ENCODE measurements at places on chromosomes 7 and 10. TPM values are rescaled to one million over a fixed set of nuclear protein-coding genes. Genes with fewer than 3 reads are reported as not detected.
A peak's percentile ranks its signal among the peaks of the same experiment; 100 is the strongest.

GRCh38 chr7:150958597-150958996 lies 19.5 kb downstream of the KCNH2 start:
- no peaks in the 10 kb centered on the region for H3K27me3 ChIP-seq
- H3K4me1 ChIP-seq, result no peaks in the 10 kb centered on the region
- H3K4me3 ChIP-seq, result no peak overlapping the region
- DNase-seq, result no peak
- no peak overlapping the region for H3K27ac ChIP-seq

GRCh38 chr10:123262456-123262855 lies 108.3 kb downstream of the BUB3 start:
- no peaks in the 10 kb centered on the region for H3K4me1 ChIP-seq
- no peak overlapping the region for H3K4me3 ChIP-seq
- no peaks in the 10 kb centered on the region for H3K36me3 ChIP-seq
- H3K27ac ChIP-seq, result no peak overlapping the region
- no peak for DNase-seq

GRCh38 chr7:41107330-41107937 lies 595.5 kb downstream of the INHBA start:
- no peak overlapping the region for H3K27ac ChIP-seq
- H3K36me3 ChIP-seq, result no peaks in the 10 kb centered on the region
- H3K4me1 ChIP-seq, result no peaks in the 10 kb centered on the region
- no peaks in the 10 kb centered on the region for H3K27me3 ChIP-seq
- peak; percentile 19 for DNase-seq

GRCh38 chr7:48259463-48260280 lies 88.4 kb downstream of the ABCA13 start:
- H3K4me1 ChIP-seq, result no peaks in the 10 kb centered on the region
- H3K36me3 ChIP-seq, result no peaks in the 10 kb centered on the region
- H3K4me3 ChIP-seq, result no peak overlapping the region
- no peak for DNase-seq

- H3K4me1 ChIP-seq, result no peaks in the 10 kb centered on the region
- H3K36me3 ChIP-seq, result no peaks in the 10 kb centered on the region
- H3K4me3 ChIP-seq, result no peak overlapping the region
- no peaks in the 10 kb centered on the region for H3K27me3 ChIP-seq
- no peak for DNase-seq
- no peak overlapping the region for H3K27ac ChIP-seq
Observed at GRCh38 chr10:112141292-112141691, 42.3 kb downstream of the GPAM start.

- no peaks in the 10 kb centered on the region for H3K4me1 ChIP-seq
- H3K4me3 ChIP-seq, result no peak overlapping the region
Observed at GRCh38 chr10:89171263-89171872, 35.7 kb downstream of the CH25H start.

- H3K4me1 ChIP-seq, result no peaks in the 10 kb centered on the region
- no peaks in the 10 kb centered on the region for H3K36me3 ChIP-seq
- H3K27me3 ChIP-seq, result no peaks in the 10 kb centered on the region
- no peak overlapping the region for H3K27ac ChIP-seq
Observed at GRCh38 chr7:147586526-147586925, 1004.0 kb upstream of the C7orf33 start.

GRCh38 chr7:116591202-116592040 lies 66.6 kb downstream of the CAV1 start:
- no peak for DNase-seq
- no peak overlapping the region for H3K4me3 ChIP-seq

DNA sequence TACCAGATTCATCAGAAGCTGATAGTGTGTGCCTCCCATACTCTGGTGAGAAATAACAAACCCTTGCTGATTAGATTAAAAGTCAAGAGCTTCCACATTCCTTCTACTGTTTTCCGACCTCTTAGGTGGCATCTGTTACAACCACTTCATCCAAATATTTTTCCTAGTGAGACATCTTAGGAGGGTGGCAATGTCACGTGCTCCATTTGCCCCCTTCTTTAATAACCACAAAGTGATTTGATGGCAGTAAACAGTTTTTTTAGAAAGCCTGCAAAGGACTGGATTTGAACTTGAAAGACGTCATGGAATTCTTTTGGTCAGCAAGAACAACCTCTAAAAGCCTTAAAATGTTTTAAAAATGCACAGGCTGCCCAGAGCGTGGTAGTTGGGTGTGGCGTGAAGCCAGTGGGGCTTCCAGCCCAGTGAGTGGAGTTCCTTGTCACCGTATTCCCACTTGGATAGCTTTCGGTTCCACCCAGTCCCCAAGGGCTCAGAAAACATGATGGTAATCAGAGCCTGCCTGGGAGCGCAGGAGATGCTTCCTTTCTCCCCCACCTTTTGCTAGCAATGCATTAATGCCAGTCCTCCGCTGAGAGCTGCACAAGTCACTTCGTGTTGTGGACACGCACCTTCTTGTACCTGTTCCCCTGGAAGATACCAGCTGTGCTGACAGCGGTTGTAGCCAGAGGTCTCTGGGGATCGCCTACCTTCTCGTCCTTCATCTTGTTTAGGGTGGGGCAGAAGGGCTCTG lies 256.4 kb downstream of the KIAA1217 start:
- peaks cover 4% of the 10 kb centered on the region for H3K4me1 ChIP-seq
- H3K36me3 ChIP-seq, result no peaks in the 10 kb centered on the region
- no peaks in the 10 kb centered on the region for H3K27me3 ChIP-seq

DNA sequence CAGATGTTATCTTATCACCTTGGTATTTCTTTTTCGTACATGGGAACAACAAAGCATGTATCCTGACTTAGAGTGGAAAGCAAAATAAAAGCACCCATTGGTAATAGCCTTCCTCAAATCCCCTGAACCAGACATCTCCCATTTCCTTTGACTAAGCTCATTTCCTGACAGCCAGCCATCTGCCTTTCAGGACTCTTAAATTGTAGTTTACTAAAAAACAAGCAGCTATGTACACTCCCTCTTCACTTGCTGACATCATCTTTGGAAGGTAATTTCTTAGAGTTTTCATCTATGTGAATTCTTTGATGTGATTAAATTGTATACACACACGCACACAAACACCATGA lies 40.7 kb downstream of the ARL4A start:
- peak overlapping the region; percentile 25 for H3K27ac ChIP-seq
- H3K4me1 ChIP-seq, result no peaks in the 10 kb centered on the region
- DNase-seq, result no peak
- no peaks in the 10 kb centered on the region for H3K27me3 ChIP-seq

DNA sequence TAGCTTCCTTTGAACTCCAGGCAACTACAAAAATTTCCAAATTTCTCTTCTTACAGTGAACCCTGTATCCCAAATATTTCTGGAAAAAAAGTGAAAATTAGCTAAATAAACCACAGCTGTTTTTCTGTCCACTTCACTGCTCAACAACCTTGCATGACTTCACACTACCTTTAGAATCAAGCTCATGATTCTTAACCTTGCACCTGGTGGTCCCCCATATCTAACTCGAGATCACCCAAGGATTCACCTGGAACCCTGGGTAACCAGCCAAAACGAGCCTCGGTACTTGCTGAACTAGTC lies 47.5 kb downstream of the PDLIM1 start:
- H3K27me3 ChIP-seq, result no peaks in the 10 kb centered on the region
- no peaks in the 10 kb centered on the region for H3K36me3 ChIP-seq
- H3K4me1 ChIP-seq, result no peaks in the 10 kb centered on the region
- no peak overlapping the region for H3K27ac ChIP-seq

DNA sequence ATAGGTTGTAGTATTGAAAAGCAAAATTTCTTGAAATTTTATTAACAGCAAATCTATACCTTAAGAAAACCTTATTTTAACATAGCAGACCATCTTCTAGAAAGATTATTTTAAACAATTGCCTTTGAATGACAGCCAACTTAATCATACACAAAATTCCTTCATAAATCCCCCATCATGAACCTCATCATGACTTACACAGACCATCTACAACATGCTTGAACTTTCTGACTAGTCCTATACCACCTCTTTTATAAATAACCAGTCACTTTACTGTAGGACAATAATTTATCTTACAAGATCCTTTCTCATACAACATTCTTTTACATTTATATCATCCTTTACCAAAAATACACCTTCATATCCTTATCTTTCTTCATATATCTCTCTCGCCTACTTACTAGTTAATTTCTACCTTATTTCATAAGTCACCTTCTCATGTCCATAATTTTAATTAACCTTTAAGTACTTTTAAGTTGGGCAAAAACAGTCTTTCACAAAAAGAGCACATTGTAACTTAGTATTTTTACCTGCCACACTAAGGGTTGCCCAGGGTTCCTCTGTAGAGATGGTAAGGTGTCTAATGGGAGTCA lies 16.6 kb upstream of the PTN start:
- H3K4me3 ChIP-seq, result no peak overlapping the region
- no peaks in the 10 kb centered on the region for H3K36me3 ChIP-seq
- no peak for DNase-seq
- H3K27me3 ChIP-seq, result no peaks in the 10 kb centered on the region

DNA sequence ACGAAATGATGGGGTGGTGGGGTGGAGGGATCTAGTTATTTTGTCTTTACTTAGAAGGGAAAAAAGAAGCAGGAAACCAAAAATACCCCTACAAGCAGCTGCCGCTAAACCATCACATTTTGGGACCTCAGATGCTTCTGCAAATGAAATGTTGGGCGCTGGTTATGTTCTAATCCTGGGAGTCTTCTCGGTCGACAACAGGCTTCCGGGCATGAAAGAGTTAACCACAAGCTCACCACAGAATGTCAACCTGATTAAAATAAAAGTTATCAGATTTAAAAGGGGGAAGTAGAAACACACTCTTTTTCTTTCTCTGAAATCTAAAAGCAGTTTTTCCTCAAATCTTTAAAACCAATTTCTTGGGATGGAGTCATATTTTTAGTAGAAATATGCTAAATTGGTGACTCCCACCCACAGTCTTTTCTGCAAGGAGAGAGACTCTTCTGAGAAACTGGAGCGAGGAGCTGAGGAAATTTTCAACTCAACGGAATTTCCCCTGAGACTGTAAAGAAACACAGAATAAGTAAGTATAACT lies 16.8 kb downstream of the IL2RA start:
- no peaks in the 10 kb centered on the region for H3K36me3 ChIP-seq
- no peaks in the 10 kb centered on the region for H3K27me3 ChIP-seq
- H3K4me3 ChIP-seq, result no peak overlapping the region
- no peaks in the 10 kb centered on the region for H3K4me1 ChIP-seq
- no peak overlapping the region for H3K27ac ChIP-seq

GRCh38 chr10:87696922-87697745 lies 37.5 kb downstream of the PAPSS2 start:
- H3K4me3 ChIP-seq, result no peak overlapping the region
- H3K27ac ChIP-seq, result no peak overlapping the region
- H3K27me3 ChIP-seq, result no peaks in the 10 kb centered on the region
- H3K36me3 ChIP-seq, result no peaks in the 10 kb centered on the region

- H3K4me1 ChIP-seq, result no peaks in the 10 kb centered on the region
- no peak overlapping the region for H3K4me3 ChIP-seq
- peak overlapping the region; percentile 82 for H3K27ac ChIP-seq
- H3K36me3 ChIP-seq, result no peaks in the 10 kb centered on the region
Observed at GRCh38 chr7:44767912-44768627, 19.4 kb downstream of the ZMIZ2 start.

GRCh38 chr7:32957326-32958045 lies at the start of gene FKBP9:
Gene FKBP9 (plus strand): TSS chr7:32957440. CDS start chr7:32957574, 134 bp downstream.
- peak within 1 kb of the TSS; percentile 92 for H3K4me3 ChIP-seq
- H3K4me1 ChIP-seq, result no peaks in the 10 kb centered on the region
- DNase-seq, result peak; percentile 70
- peak within 1 kb of the TSS; percentile 86 for H3K27ac ChIP-seq

- H3K27ac ChIP-seq, result no peak overlapping the region
- H3K4me1 ChIP-seq, result no peaks in the 10 kb centered on the region
- H3K36me3 ChIP-seq, result no peaks in the 10 kb centered on the region
Observed at GRCh38 chr7:24115661-24116060, 168.3 kb upstream of the NPY start.

DNA sequence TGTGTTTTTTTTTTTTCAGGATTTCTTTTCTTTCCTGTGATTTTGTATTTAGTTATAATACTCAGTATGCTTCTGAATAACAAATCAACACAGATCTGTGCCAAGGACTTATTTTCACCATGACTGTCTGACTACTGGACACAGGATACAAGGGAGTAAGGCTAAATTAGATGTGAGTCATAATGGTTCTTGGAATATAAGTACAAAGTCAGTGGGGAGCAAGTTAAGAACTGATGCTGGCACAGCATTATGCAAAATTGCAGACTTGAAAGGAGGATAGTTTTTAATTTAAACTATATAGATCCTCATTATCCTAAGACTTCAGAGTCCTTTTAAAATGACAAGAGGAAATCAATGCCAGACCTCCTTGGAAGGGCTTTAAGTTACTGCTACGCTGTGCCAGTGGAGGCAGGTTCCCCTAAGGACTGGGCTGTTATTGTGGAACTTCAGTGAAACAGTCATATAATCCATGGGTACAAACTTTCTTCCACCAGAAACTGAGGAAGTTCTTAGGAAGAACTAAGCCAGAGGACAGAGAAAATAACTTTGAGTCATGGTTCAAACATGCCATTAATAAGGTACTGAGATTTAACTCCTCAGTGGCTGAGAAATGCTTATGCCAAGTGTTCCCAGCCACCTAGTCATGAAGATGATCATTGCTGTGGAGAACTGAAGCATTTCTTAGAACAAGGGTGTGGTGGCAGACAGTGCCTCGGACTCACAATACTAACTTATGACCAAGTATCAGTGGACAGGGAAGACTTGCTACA lies 531.2 kb downstream of the HTR7 start:
- no peak overlapping the region for H3K4me3 ChIP-seq
- H3K36me3 ChIP-seq, result no peaks in the 10 kb centered on the region
- H3K27ac ChIP-seq, result no peak overlapping the region
- no peak for DNase-seq
- H3K4me1 ChIP-seq, result no peaks in the 10 kb centered on the region

Gene IFRD1
- 37.3 TPM for total RNA-seq

Gene TMEM270
- total RNA-seq, result not detected

Gene CCL24
- total RNA-seq, result not detected

Gene GPR85
- 1.0 TPM for total RNA-seq

Gene STEAP1B
- total RNA-seq, result 1.2 TPM

Gene ABCC2
- total RNA-seq, result 1.4 TPM

Gene ASB13
- total RNA-seq, result 14.4 TPM

Gene MKLN1
- total RNA-seq, result 138 TPM
